ENCODE measurements at places on chromosomes 3 and 15.

GRCh38 chr15:66650433-66650832, 51.6 kb upstream of the SMAD6 start:
- DNase-seq, result no peak

GRCh38 chr3:164459521-164460151, 618.7 kb downstream of the SI start:
- DNase-seq, result no peak

DNA sequence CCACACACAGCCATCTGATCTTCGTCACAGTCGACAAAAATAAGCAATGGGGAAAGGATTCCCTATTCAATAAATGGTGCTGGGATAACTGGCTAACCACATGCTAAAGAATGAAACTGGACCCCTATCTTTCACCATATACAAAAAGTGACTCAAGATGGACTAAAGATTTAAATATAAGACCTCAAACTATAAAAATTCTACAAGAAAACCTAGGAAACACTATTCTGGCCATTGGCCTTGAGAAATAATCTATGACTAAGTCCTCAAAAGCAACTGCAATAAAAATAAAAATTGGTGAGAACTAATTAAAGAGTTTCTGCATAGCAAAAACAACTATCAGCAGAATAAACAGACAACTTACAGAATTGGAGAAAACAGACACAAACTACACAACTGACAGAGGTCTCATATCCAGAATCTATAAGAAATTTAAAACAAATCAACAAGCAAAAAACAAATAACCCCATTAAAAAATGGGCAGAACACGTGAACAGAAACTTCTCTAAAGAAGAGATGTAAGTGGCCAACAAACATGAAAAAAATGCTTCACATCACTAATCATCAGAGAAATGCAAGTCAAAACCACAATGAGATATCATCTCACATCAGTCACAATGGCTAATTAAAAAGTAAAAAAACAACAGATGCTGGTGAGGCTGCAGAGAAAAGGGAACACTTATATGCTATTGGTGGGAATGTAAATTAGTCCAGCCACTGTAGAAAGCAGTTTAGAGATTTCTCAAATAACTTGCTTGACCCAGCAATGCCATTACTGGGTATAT, 104.0 kb downstream of the NR1I2 start:
- DNase-seq, result no peak

GRCh38 chr3:137789236-137789635, 25.1 kb downstream of the SOX14 start:
- DNase-seq, result no peak

GRCh38 chr15:70863450-70864218, 9.7 kb upstream of the LARP6 start:
- DNase-seq, result no peak

- no peak for DNase-seq
These were observed 190.3 kb downstream of the SATB1 start for GRCh38 chr3:18234717-18235335.

DNA sequence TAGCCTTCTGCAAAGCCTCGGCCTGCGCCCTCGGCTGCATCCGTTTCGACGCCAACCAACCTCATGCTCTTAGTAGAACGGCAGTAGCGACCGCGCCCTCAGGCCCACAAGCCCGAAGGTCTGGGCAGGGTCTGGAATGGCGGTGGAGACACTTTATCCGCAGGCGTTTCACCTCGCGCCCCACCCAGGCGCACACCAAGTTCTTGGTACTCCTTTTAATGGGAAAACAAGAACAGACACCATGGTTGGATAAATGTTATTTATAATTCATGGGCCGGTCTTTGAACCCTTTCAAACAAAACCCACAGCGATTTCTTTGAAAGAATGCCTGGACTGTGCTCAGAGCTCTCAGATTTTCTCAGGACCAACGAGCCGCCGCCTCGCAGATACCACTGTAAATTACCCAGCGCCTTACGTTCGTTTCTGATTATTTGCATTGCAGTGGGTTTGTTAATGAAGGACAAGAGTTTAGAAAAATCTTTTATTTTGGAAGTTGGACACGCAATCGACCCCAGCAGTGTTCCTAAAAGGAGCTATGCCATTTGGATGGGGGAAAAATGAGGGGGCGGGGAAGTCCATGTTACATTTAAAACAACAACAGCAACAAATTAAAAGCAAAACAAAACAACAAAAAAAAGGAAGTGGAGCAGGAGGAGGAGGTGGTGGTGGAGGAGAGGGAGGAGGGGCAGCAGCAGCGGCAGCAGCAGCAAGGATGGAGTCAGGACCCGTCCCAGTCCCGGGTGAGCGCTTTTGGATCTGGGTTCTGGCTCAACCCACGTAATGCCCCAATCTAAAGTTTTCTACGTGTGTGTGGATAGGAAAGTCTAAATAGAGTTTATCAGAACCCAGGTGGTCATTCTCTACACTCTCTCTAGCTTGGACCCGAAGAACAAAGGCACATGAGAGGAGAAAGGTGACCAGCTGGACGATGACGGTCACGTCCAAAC, 993 bp upstream of the ISL2 start:
- no peak for DNase-seq
